ENCODE measurements at places on chromosomes 6 and 20. TPM values are rescaled to one million over a fixed set of nuclear protein-coding genes. Genes with fewer than 3 reads are reported as not detected.

Gene GTSF1L
- total RNA-seq = not detected

Gene TCF21
- total RNA-seq = not detected

Gene MICAL1
- total RNA-seq = 42.5 TPM

Gene RAMACL
- 0.14 TPM for total RNA-seq

Gene TTK
- total RNA-seq = 22.4 TPM

Gene IP6K3
- not detected for total RNA-seq

Gene SLC24A3
- total RNA-seq = not detected

Gene C6orf141
- total RNA-seq = not detected

- H3K4me1 ChIP-seq = peaks cover 10% of the 10 kb centered on the region
- no peak for DNase-seq
- no peak overlapping the region for H3K27ac ChIP-seq
- no peaks in the 10 kb centered on the region for H3K36me3 ChIP-seq
These were observed 118.9 kb downstream of the ARMC2 start for GRCh38 chr6:108966855-108967755.

DNA sequence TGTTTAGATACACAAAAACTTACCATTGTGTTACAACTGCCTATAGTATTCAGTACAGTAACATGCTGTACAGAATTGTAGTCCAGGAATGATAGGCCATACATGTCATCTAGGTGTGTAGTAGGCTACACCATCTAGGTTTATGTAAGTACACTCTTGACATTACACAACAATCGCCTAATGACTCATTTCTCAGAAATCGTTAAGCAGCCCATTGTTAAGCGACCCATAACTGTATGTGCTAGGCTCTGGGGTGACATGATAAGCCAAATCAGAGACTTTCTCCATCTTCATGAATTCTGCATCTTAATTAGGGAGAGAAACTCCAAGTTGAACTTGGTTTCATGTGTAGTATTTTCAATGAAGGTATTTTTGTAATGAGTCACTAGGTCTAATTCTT is 17.2 kb downstream of the STK35 start:
- peaks cover 41% of the 10 kb centered on the region for H3K4me1 ChIP-seq
- H3K36me3 ChIP-seq = peaks cover 59% of the 10 kb centered on the region

DNA sequence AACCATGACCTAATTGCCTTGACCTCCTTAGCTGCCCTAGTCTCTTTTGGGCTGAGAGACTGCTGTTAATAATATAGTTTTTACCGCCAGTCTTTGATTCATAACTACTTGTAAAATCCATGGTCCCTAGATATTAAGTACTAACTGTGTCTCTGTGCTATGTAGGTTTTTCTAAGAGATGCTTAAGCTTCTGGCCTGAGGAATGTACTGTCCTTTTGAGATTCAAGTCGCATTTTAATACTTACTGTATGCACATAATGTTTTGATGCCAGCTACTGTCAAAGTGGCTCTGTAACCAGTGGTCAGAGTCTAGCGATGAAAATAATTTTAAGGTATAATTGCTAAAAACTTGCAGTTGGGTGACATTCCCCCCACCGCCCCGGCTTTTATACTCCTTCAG is 2.1 kb downstream of the AKAP12 start:
- no peaks in the 10 kb centered on the region for H3K36me3 ChIP-seq
- H3K4me3 ChIP-seq = peak overlapping the region; percentile 63
- H3K4me1 ChIP-seq = peaks cover 6% of the 10 kb centered on the region
- H3K27me3 ChIP-seq = peaks cover 64% of the 10 kb centered on the region

GRCh38 chr6:27847706-27848105 is 64.5 kb downstream of the OR2B2 start:
- H3K27me3 ChIP-seq = peaks cover 12% of the 10 kb centered on the region
- no peaks in the 10 kb centered on the region for H3K4me1 ChIP-seq
- H3K36me3 ChIP-seq = peaks cover 2% of the 10 kb centered on the region
- H3K27ac ChIP-seq = no peak overlapping the region
- DNase-seq = no peak

GRCh38 chr6:46509063-46509462 is 17.8 kb upstream of the RCAN2 start:
- DNase-seq = no peak
- H3K4me3 ChIP-seq = no peak overlapping the region
- H3K27me3 ChIP-seq = peaks cover 3% of the 10 kb centered on the region
- H3K27ac ChIP-seq = no peak overlapping the region
- H3K4me1 ChIP-seq = no peaks in the 10 kb centered on the region
- no peaks in the 10 kb centered on the region for H3K36me3 ChIP-seq

- no peak overlapping the region for H3K27ac ChIP-seq
- H3K4me3 ChIP-seq = no peak overlapping the region
- no peaks in the 10 kb centered on the region for H3K27me3 ChIP-seq
- H3K36me3 ChIP-seq = no peaks in the 10 kb centered on the region
- H3K4me1 ChIP-seq = peaks cover 2% of the 10 kb centered on the region
These were observed 169.5 kb downstream of the VEGFA start for GRCh38 chr6:43939281-43940070.

DNA sequence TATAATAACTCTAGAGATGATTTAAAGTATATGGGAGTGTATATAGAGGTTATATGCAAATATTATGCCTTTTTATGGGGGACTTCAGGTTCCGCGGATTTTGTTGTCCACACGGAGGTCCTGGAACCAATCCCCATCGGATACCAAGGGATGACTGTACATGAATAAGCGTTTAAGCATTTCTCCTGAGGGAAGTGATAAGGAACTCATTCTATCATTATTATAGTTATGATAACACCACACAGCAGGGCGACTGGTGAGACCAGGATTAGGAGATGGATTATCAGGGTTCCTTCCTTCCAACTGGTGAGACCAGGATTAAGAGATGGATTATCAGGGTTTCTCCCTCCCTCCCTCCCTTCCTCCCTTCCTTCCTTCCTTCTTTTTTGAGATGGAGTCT is 6.6 kb downstream of the ECI2 start:
- DNase-seq = no peak
- peaks cover 9% of the 10 kb centered on the region for H3K4me1 ChIP-seq

DNA sequence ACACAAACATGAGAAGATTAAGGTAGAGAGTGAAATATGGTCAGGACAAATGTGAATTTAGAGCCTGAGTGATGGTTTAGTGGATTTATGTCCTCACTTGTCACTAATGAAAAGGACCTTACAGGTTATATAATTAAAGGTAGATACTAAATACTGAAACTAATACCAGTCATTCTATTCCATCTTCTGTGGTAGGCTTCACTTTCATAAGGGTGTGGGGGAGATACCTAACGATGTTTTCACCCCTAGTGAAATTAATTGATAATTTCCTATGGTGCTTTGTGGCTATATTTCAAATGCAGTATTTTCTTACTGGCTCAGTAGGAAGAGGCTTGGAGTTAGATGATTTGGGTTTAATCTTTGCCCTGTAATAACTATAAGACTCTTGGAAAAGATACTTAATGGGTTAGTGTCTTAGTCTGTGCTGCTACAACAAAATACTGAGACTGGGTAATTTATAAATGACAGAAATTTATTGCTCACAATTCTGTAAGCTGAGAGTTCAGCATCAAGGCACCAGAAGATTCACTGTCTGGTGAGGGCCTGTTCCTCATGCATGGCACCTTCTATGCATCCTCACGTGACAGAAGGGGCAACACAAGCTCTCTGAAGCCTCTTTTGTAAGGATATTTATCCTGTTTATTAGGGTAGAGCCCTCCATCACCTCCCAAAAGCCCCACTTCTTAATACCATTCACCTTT is 21.3 kb downstream of the RNF217 start:
- no peak overlapping the region for H3K4me3 ChIP-seq
- DNase-seq = no peak
- H3K4me1 ChIP-seq = peaks cover 2% of the 10 kb centered on the region
- no peak overlapping the region for H3K27ac ChIP-seq
- peaks cover 7% of the 10 kb centered on the region for H3K27me3 ChIP-seq

DNA sequence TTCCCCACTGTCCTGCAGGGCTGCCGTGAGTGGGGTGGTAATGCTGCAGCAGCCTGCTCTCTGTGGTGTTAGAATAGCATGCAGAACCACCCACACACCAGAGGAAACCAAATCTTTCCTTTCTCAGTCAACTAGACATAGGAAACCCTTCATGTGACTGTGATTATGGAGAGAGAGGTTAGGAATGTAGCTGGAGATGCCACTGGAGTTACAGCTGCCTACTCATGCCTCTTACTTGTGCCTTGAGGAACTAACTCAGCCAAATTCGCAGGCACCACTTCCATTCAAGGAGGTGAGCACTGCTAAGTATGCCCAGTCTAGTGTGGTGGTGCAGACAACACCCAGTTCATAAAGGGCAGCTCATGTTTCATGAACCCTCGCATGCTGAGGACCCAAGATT is 27.4 kb downstream of the MUC22 start:
- H3K4me3 ChIP-seq = no peak overlapping the region
- peaks cover under 1% of the 10 kb centered on the region for H3K4me1 ChIP-seq
- H3K36me3 ChIP-seq = no peaks in the 10 kb centered on the region
- no peak overlapping the region for H3K27ac ChIP-seq
- peaks cover 15% of the 10 kb centered on the region for H3K27me3 ChIP-seq

DNA sequence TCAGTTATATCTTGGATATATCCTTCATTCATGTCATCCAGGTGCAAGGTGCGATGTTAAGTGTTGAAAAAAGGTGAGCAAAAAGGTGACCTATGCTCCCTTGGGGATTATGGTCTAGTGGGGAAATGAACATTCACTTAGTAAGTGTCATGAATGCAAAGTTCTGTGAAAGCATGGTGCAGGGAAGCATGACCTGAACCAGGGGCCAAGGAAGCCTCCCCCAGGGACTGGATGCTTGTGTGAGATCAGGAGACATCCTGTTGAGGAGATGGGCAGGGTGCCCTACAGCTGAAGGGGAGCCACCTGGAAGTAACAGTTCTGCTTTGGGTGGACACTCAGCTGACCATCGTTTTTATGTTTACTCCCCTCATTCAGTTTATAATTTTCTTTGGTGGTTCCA is 179.5 kb downstream of the SYNDIG1 start:
- no peak for DNase-seq
- peaks cover 5% of the 10 kb centered on the region for H3K27me3 ChIP-seq
- no peaks in the 10 kb centered on the region for H3K36me3 ChIP-seq
- no peaks in the 10 kb centered on the region for H3K4me1 ChIP-seq

GRCh38 chr6:140623498-140623897 is 1249.0 kb upstream of the CITED2 start:
- no peaks in the 10 kb centered on the region for H3K4me1 ChIP-seq
- no peak overlapping the region for H3K4me3 ChIP-seq
- no peaks in the 10 kb centered on the region for H3K36me3 ChIP-seq
- H3K27ac ChIP-seq = no peak overlapping the region
- H3K27me3 ChIP-seq = peaks cover 2% of the 10 kb centered on the region

All from activated CD4-positive, alpha-beta T cell treated with anti-CD3 and anti-CD28 coated beads, Interleukin-2, amount 10 ng/mL, durations not matched to agents 24 days and 14 days (primary cell).